ENCODE measurements at places on chromosomes 2 and 18. TPM values are rescaled to one million over a fixed set of nuclear protein-coding genes. Genes with fewer than 3 reads are reported as not detected.

DNA sequence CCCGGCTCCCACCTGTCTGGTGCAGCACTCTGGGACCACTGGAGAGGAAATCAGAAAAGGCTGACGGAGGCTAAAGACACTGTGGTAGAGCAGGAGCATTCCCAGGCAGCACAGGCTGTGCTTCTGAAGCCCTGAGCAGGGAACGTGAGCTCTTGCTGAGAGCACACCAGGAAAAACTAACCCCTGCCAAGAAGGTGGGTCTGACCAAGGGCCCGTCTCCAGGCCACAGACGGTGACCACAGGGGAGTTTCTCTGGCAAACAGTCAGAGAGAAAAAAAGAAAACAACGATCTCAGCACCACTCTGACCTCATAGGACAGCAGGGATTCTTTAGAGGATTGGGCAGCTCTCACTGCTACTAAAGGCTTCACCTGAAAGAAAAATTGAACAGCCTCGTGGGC, 201.4 kb downstream of the AFF3 start:
- DNase-seq, result no peak

GRCh38 chr2:72780477-72780876, 45.4 kb downstream of the EXOC6B start:
- no peak for DNase-seq

DNA sequence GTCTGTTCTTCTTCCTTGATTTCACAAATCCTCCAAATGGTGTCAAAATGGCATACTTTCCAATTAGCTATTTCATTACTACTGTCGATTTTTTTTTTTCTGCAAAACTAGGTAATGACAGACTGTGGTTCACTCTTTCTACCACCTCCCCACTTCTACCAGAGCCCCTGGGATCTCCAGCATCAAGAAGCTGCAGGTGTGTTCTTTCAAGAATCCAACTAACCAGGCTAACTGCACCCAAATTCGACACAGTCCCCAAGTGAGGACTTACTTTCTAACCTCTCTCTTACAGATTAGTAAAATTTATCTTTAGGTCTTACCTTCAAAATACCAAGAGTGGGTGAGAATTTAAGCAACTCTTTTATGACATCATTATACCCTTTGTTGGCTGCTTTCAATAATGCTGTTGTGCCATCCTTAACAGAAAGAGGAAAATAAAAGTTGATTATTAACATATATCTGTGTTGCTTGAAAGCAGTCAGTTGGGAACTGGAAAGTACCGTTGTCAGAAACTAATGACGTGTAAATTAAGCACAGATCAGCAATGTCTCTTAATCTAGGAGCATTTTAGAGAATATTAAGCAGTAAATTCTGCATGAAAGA, 31.2 kb upstream of the NPC1 start:
- no peak for DNase-seq

The REG3G gene
- total RNA-seq, result not detected

The TACR1 gene
- total RNA-seq, result 1.0 TPM

DNA sequence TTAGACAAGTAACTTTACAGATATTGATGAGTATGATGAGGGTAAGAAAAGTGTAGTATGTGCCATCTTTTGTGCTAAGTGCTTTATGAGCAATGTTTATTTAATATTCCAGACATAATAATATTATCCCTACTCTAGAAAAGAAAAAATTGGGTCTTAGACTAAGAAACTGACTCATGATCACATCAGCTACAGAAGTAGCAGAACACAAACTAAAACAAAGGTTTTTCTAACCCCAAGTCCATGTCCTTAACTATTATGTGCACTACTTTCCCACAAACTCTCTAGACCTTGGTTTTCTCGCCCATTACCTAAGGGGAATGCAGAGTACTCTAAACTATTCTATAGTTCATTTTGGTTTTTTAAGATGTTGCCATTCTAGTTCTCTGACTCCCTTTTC, 64.5 kb downstream of the BAZ2B start:
- DNase-seq, result no peak

GRCh38 chr2:120737340-120738101, 1.9 kb downstream of the GLI2 start:
- DNase-seq, result no peak

- DNase-seq, result no peak
These were observed 400.6 kb downstream of the IRS1 start for GRCh38 chr2:226399006-226399405.

GRCh38 chr2:134946073-134946472, 27.5 kb downstream of the CCNT2 start:
- no peak for DNase-seq

DNA sequence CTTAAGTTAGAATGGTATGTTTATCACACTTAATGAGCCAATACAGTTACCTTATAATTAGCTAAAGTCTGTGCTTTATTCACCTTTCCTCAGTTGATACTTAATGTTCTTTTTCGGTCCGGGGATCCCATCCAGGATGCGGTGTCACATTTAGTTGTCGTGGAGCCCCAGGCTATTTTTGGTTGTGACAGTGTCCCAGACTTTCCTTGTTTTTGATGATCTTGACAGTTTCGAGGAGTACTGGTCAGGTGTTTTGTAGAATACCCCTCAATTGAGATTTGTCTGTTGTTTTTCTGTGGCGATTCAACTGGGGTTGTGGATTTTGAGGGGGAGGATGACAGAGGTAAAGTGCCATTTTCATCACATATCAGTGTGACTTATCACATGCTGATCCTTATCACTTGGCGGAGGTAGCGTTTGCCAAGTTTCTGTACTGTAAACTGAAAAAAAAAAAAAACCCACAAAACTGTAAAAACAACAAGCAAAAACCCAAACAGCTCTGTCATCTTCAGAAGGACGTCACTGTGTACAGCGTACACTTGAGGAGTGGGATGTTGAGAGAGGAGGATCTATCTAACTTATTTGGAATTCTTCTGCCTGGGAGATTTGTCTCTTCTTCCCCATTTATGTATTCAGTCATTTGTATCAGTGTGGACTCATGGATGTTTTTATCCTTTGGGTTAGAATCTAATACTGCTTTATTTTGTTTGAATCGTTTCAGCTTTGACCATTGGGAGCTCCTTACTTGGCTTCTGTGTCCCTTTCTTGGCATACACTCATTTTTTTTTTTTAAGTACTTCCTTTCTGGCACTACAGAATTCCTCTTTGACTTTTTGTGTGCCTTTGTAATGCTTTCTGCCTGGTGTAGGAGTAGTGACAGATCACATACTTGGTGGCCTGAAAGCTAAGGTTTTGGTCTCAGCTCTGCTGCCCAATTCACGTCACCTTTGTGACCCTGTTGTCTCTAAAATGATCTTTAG, 68.1 kb downstream of the FMNL2 start:
- no peak for DNase-seq

DNA sequence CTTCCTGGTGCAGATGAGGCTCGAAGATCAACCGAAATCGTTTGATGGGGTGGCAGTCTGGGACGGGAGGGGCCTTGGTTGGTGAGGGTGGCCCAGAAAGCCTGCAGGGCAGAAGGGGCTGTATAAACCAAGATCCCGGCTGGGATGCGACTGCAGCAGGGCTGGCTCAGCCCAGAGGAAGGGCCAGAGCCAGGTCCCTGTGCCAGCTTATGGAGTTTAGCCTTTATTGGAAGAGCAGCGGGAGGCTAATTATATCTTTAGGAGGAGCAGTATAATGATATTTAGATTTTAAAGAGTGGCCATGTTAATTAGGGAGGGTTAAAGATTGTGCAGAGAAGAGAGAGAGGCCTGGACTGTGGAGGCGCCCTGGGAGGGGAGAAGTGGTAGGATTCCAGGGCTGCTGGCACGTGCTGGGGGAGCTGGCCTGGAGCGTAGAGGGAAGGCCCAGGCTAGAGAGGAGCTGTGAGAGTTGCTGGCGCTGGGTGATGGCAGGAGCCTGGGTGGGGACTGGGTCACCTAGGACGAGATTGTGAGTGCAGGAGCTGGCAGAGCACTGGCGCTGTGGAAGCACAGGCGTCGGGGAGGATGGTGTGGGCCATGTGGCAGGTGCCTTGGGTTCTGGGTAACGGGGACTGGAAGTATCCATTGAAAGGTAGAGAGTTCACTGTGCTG, 25.1 kb downstream of the TRAF3IP1 start:
- no peak for DNase-seq

DNA sequence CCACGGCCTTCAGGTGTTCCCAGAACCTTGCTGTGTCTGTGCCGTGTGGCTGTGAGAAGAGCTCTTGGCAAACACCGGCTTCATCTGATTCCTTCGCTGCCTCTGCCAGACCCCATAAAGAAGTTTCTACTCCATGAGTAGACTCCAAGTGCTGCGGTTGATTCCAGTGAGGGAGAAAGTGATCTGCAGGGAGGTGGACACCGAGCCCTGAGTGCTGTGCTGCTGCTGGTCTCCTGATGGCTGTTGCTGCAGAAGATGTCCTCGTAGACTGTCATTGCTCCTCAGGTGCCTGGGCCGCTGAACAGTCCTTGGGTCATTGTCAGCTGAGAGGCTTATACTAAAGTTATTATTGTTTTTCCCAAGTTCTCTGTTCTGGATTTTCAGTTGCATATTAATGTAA, 19.6 kb downstream of the ASB1 start:
- DNase-seq, result no peak
